ENCODE measurements at places on chromosomes 7 and 10.

DNA sequence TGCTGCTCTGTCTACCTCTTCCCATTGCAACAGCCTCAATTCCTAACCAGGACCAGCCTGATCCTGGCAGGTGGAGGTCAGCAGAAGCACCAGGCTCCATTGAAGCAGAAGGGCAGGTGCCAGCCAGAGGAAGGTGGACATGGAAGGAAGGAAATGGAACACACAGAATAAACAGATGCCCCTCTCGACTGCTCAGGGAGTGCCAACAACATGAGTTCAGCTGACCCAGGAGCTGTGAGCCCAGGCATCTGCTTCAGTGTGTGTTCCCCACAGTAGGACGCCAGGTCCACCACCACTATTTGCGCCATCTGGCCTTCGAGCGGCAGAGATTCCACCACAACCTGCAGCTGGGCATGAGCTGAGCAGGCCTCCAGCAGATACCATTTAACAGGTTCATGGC is 56.7 kb downstream of the GPAM start:
- DNase-seq = no peak

GRCh38 chr10:73628405-73628804 is 12.9 kb downstream of the MYOZ1 start:
- DNase-seq = peak; percentile 15

DNA sequence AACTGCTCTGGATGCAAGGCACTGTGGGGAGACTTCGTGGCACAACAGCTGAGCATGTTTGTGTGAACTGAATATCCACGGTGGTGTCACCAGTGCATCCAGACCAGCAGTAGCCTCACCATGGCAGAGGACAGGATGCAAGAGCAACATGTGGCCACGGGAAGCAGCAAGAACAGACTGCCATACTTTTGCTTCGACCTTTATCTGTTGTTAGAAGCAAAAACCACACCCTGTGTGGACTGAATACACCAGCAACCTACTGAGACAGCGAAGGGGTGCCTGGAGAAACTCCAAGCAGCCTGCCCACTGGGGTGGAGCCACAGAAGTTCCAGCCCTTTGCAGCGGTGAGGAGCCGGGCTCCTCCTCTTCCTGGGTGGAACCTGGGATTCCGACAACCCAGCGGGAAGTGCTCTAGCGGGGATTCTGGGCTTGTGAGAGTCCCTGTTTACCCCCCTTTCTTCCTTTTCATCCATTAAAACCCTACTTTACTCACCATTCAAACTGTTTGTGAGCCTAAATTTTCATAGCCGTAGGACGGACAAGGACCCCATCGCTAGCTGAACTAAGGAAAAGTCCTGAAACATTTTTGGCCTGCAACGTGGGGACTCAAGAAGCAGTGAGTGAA is 584.9 kb downstream of the GRM8 start:
- no peak for DNase-seq

GRCh38 chr10:48215486-48216203 is 58.9 kb downstream of the FRMPD2 start:
- DNase-seq = no peak

- DNase-seq = no peak
Observed at GRCh38 chr10:25820472-25820871, 113.6 kb upstream of the MYO3A start.

GRCh38 chr7:141128506-141128905 is 54.6 kb downstream of the TMEM178B start:
- no peak for DNase-seq

- no peak for DNase-seq
Observed at GRCh38 chr10:34584164-34584563, 230.9 kb downstream of the PARD3 start.

DNA sequence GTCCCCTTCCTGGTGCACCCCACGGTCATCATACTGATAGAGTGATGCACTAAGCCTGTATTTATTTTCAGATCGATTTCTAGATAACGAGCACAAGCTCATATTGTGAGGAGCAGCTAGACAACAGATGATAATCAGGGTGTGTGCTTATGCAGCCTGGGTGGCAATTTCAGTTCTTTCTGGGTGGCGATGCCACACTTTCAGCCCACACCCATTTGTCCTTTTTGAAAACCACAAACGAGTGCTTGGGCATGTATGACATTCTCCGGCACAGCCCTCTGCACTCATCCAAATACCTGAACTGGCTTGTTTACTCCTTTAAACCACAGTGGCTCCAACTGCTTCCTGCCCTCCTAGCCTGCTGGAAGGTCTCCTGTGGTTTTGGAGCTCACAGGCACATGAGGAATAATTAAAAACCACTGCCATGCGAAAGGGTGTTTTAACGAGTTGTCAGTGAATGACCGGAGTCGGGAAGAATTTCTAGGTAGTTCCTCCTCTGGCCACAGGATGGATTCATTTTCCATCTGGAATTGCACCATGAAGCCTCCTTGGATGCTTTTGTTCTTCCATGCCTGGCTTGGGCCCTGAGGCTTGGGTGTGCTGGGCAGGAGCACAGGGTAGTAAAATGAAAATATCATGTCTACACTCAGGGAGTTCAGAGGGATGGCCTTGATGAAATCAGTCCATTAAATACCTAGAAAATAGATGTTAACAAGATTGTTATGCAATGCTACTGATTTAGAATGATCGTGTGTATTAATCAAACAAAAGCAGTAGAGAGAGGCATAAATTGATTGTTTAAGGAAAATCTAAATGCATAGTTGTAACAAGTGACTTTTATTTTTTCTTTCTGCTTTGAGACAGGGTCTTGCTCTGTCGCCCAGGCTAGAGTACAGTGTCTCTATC is 52.4 kb upstream of the ITGB1 start:
- DNase-seq = peak; percentile 4

DNA sequence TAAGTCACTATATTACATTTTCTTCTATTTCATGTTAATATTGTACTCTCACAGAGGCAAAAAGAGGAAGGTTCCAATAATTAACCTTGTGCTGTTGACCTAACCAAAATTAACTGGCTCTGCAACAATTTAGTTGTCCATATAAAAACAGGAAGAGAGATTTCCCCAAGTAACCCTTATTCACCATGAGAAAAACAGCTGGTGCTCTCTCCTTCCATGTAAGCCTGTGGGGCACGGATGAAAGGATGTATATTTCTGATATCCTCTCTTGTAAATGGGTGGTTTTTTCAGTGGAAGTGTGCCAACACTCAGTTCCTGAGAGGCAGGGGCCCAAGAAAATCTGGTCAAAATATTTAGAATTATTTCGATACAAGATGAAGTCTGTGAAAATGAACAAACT is 358.1 kb downstream of the CRPPA start:
- DNase-seq = no peak

DNA sequence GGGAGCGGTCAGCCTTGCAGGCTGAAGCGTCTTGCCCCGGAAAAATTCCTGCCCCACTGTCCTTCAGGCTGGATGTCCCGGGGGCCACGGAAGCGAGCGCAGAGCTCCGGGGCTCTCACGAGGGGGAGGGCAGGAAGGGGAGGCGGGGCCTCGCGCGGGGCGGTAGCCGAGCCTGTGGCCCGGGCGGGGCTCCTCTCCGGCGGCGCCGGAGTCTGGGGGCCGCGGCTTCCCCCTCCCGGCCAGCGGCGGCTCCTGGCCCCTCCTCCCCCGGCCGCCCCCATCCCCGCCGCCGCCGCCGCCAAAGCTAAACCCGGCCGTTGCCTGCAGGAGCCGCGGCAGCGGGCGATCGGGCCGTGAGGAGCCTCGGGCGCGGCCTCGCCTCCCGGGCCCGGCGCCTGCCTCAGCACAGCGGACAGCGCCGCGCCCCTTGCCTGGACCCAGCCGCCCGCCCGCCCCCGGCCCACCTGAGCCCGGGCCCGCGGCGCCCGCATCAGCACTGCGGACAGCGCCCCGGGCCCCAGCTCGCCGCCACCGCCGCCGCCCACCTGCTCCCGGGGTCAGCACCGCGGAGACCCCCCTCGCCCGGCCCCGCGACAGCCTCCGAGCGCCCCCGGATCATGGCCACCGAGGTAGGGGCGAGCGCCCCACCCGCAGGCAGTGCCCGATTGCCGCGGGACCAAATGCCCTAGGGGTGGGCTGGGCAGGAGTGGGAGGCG is at the start of gene GOLGA7B:
GOLGA7B (plus strand) TSS at position 157 of the 716 bp plus-strand sequence; CDS start at position 618, 461 bp downstream.
- DNase-seq = no peak

- no peak for DNase-seq
Observed at GRCh38 chr7:120793213-120793936, 64.6 kb downstream of the TSPAN12 start.

DNA sequence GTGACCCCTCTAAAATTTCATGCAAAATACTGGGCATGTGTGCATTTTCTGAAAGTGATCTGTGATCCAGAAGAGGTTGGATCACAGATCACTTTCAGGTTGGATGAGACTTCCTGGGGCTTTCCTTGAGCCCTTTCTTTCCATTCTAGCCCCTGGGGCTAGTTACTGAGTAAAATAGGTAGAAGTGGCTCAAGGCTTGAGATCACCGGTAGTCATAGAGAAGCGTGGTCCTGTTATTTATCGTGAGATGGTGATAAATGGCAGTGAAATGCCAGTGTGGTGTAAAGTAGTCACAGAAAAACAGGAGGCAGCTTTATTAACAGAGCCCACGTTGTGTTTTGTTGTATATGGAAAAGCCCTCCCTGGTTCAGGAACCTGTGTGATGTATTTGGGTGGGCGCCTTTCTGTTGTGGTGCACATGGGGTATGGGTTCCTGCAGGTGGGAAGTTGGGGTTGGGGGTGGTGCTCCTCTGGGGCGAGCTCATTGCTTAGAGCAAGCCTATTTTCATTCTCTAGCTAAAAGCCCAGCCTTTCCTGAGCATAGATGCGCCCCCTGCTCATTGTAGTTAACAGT is 34.0 kb upstream of the SH2D4B start:
- no peak for DNase-seq

DNA sequence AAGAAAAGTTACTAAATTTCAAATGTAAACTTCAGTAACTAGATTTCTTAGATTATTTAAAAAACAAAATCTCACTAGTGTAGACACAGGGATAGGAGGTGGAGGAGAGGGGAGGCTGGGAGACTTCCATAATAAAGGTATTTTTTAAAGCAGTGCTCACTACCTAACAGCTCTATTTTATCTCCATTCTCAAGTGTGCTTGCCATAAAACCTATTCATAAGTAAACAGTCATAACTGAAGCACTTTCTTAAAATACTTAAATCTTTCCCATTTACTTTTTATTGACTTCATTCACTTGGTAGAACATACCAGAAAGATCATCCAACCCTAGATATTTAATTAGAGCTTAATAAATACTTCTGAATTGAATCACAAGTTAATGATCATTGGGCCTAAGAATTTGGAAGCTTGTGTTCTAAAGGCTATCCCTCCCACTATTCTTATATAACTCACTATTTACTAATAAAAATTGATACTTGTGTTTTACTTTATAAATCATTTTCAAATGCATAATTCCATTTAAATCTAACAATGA is 107.4 kb downstream of the SNX13 start:
- DNase-seq = no peak

DNA sequence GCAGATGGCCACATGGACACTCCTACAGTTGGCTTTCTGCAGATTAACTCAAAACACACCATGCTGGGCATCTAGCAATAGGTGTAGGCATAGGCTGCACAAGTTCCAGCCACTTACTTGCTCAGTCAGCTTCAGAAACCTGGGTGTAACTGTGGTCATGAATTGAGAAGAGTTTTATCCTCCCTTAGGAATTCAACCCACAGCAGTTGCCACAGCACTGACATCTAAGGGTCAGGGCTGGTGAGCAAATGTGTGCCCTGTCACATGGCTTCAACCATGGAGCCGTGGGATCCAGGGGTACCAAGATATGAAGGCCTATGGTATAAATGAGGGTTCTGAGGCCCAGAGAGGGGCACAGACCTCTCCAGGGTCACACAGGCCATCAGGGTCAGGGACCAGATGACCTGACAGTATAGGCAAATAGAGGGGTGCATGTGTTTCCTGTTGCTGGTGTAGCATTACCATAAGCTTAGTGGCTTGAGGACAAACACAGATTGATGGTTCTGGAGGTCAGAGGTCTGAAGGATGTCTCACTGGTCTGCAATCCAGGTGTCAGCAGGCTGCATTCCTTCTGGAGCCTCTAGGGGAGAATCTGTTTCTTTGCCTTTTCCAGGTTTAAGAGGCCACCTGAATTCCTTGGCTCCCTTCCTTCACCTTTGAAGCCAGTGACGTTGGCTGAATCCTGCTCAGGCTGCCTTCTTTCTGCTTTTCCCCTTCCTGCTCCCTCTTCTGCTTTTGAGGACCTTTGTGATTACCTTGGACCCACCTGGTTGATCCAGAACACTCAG is 24.1 kb downstream of the MINDY4 start:
- DNase-seq = no peak

GRCh38 chr7:155224116-155224811 is 73.4 kb upstream of the INSIG1 start:
- no peak for DNase-seq

- no peak for DNase-seq
Observed at GRCh38 chr10:42809676-42810075, 27.1 kb downstream of the BMS1 start.

- no peak for DNase-seq
Observed at GRCh38 chr7:80231707-80232106, 97.1 kb downstream of the GNAI1 start.

DNA sequence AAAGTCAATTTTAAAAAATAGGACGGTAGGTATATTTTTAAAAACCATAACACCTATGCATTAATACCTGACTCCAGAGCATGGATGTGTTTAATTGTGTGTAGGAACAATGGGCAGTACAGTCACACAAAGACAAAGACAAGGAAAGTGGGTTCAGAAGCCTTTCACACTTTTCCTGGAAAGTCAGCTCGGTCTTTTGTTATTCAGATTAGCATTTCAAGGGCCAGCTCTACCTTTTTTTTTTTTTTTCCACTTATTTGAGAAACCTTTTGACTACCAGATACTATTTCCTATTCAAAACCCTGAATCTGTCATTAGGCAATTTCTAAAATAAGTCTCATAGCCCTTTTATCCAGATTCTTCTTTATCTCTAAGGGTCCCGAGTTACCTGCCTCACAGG is 401.9 kb downstream of the PARD3 start:
- no peak for DNase-seq

DNA sequence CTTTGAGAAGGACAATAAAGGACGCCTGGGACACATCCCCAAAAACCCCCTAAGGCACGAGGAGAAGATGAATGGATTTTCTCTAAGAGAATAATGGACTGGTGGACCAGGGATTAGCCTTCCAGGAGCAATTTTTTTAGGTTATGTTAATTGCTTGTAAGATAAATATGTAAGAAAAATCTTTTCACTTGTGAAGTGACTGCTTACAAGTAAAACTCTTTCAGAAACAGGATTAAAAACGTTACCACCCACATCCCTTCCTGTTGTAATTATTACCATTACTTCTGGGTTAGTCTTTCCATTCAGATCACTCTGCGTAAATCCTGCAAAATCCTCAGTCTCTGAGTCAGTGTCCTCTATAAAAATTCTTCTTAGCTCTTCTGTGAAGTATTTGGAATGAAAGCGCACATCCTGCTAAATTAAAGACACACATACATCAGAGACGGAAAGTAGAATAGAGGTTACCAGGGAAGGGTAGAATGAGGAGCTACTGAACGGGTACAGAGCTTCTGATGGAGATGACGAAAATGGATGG is 34.3 kb downstream of the CDCA7L start:
- DNase-seq = no peak

- no peak for DNase-seq
Observed at GRCh38 chr7:148356303-148356702, 234.3 kb upstream of the C7orf33 start.
